Activated CD8-positive, alpha-beta memory T cell treated with anti-CD3 and anti-CD28 coated beads, Interleukin-2, amount 50 U/mL, for 4 hours (primary cell): ENCODE measurements at places on chromosomes 2 and 18.
A peak's percentile ranks its signal among the peaks of the same experiment; 100 is the strongest.

GRCh38 chr18:66749481-66750035 lies 145.7 kb upstream of the CDH19 start:
- DNase-seq, result no peak

DNA sequence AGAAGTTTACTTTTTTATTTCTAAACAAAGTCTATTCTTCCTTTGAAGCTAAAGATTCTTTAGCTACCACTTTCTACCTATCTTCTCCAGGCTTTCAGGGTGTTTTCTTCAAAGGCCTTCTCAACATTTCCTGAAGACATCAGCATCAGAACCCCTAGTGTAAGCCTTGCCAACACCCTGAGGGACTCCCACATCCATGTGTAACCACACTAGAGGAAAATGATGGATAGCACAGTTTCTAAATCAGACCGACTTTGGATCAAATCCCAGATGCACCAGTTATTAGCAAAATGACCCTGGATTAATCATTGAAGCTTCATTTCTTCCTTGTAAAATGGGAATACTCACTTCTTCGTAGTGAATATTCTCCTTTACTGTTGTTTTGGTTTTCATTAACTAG lies 4.7 kb upstream of the TTN start:
- no peak for DNase-seq

DNA sequence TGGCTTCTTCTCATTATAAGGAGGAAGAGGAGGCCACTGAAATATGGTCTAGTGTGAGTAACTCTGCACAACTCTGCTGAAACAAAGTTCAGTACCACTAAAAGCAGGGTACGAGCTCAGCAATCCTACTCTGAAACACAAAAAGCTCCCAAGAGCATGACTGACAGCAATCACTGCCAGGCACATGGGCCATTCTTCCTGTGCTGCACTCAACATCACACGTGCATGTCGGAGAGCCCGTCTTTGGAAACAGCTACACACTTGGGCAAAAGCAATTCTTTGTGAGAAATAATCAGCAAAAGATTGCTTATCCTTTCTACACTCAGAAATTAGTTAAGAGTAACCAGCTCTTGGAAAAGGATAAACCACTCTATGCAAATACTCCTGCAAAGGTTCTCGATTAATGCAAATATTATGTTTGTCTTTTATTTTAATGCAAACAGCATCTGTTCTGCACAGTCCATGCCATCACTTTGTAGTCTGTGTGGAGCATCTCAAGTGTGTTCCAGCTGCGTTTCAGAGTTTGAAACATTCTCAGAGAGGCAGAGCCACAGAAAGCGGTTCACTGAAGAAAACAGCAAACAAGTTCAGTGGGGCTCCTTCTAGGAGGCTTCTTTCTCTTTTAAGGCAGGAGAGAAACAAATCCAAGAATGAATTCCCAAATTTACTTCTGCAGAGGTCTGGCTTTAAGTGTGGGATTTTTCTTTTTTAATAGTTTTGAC lies 145.0 kb downstream of the HDAC4 start:
- no peak for DNase-seq

DNA sequence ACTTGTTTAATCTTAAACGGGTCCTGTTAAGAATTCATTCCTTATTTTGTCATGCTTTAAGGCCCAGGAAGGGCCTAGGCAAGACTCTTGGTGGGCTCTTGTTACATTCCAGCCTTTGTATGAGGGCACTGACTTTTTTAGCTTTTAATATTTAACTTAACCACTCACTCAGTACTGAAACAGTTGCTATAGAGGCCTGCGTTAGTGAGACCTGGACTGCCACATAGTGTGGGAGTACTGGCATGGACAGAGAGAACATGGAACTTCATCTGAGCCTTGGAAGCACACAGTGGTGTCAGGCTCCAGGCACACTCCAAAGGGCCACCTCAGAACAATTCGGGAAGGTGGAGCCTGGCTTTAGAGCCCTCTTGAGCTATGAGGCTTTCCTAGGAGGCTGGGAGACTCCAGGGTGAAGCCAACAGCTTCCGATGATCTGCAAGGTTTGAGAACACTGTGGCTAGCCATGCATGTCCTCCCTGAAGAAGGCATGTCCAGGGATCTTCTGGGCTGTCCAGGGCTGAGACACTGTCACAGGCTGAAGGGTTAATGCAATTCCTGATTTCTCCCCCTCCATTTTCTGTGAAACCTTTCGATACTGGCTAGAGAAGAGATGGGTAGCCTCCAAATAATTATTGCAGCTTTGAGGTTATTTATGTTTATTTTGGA lies 155.4 kb upstream of the ACAA2 start:
- DNase-seq, result no peak

DNA sequence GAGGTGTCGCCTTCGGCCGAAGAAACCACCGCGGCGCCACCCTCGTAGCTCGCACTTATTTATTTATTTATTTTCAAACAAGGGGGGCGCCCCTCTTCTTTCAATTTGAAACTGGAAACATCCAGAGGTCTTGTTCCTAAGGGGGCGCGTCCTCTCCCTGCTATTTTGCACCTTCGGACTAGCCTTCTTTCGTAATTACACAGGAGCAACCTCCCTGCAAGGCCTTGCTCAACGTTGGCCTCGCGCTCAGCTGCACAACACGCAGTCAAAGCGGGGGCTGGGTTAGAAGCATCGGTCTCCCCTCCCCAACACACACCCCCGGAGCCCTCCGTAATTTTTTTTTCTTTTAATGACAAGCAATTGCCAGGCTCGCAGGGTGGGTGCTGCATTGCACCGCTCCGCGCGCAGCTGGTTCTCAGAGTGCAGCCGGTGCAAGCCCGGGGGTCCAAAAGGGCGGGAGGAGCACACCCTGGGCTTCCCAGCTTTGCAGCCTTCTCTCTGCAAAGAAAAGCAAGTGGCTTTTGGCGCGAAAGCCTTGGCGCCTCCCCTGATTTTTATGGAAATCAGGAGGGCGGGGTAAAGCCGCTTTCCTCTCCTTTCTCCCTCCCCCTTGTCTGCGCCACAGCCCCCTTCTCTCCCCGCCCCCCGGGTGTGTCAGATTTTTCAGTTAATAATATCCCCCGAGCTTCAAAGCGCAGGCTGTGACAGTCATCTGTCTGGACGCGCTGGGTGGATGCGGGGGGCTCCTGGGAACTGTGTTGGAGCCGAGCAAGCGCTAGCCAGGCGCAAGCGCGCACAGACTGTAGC lies at the start of gene MYCN:
MYCN (plus strand) TSS at position 697 of the 807 bp plus-strand sequence. CDS start 1,515 bp downstream, outside the sequence.
- DNase-seq, result peak; percentile 34

- no peak for DNase-seq
Measured at GRCh38 chr2:233105156-233105895, 45.2 kb downstream of the INPP5D start.

DNA sequence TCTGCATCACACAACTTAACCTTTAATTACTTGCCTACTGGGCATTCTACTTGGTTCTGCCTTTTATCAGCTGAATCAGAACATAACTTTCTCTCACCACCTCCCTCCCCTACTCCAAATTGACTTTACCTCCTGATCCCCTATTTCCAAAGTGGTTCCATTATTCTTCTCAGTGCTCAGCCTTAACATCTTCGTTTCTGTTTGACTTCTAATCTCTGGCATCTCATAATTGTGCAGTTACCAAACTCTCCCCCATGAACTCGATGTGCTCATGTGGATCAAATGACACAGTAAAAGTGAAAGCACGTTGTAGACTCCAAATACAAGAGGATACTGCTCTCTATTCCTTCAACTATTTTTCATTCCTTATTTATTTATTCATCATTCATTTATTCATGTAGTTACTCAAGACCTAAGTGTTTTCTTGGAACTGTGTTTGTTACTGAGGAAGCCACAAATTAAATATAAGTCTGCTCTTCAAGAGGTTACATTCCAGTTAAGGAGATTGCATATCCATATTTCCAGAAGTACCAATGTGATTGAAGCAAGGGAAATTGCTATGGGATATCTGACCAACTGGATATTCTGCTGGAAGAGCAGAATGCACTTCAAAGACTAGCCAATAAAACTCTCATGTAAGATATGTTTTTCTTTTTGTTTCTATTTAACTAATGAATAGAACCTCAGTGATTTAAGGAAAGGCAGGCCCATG lies 158.8 kb downstream of the TMEFF2 start:
- DNase-seq, result no peak
